ENCODE measurements at places on chromosomes 5 and 9.

- DNase-seq: peak; percentile 10
Measured at GRCh38 chr5:112186401-112186990, 232.6 kb downstream of the EPB41L4A start.

GRCh38 chr9:21598749-21599148, 116.6 kb upstream of the IFNE start:
- no peak for DNase-seq

GRCh38 chr5:24226479-24226878, 418.3 kb downstream of the CDH10 start:
- no peak for DNase-seq

DNA sequence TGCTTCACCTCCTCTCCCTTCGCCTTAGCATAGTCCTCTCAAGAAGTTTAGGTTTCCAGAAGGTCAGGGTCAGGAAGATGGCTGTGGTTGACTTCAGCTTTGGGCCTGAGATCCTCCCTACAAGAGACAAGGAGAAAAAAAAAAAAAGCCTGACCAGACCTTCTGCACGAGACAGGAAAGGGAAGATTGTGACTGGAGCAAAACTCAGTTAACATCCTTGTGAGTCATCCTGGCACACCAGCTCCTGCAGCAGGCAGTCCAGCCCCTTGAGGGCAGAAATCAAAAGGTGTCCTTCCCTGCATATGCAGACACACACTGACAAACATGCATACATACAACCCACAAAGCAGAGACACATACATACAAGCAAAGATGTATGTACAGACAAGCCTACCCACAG, 18.0 kb upstream of the ENHO start:
- DNase-seq: no peak

DNA sequence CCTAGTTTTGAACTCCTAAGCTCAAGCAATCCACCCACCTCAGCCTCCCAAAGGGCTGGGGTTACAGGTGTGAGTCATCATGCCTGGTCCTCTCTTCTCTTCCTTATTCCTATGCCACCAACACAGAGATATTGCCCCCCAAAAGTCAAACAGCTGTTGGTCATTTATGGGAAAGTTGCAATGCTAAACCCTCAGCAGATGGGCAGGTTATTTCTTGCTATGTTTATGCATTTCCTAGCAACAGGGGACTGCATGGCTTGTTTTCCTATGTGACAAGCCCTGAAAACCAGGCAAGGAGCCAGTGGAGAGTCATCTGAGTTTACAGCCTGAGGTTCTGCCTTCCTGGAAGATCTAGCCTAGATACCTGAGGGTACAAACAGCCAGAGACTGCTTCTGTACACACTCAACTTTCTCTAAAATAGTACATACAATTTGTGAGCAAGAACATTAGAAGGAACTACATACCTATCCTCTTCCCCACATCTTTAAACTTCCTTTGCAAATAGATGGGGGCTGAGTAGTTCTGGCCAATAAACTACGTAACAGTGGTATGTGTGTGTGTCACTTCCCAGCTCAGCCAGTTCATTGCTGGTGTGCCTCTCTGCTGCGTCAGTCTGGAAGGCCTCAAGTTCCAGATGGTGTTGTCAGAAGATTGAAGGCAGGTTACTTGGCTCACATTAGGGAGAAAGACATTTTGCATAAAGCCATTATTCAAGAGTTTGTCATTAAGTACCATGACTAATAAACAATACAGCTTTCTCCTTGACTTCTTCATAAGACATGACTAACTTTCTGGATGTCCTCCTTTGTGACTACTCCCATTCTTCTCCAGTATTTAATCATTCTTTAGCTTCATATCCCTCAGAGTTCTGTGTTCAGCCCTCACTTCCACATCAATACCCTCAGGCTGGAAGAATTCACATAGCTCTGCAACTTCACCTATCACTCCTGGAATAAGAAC, 65.3 kb downstream of the CSNK1A1 start:
- peak; percentile 98 for DNase-seq

Measured in AG04450 (cell line).